Skin of body (tissue), 3 donors: ENCODE measurements at places on chromosomes 6 and 20. TPM values are rescaled to one million over a fixed set of nuclear protein-coding genes. Genes with fewer than 3 reads are reported as not detected.

GRCh38 chr6:4446982-4447381 is 311.6 kb upstream of the ECI2 start:
- no peak for DNase-seq

DNA sequence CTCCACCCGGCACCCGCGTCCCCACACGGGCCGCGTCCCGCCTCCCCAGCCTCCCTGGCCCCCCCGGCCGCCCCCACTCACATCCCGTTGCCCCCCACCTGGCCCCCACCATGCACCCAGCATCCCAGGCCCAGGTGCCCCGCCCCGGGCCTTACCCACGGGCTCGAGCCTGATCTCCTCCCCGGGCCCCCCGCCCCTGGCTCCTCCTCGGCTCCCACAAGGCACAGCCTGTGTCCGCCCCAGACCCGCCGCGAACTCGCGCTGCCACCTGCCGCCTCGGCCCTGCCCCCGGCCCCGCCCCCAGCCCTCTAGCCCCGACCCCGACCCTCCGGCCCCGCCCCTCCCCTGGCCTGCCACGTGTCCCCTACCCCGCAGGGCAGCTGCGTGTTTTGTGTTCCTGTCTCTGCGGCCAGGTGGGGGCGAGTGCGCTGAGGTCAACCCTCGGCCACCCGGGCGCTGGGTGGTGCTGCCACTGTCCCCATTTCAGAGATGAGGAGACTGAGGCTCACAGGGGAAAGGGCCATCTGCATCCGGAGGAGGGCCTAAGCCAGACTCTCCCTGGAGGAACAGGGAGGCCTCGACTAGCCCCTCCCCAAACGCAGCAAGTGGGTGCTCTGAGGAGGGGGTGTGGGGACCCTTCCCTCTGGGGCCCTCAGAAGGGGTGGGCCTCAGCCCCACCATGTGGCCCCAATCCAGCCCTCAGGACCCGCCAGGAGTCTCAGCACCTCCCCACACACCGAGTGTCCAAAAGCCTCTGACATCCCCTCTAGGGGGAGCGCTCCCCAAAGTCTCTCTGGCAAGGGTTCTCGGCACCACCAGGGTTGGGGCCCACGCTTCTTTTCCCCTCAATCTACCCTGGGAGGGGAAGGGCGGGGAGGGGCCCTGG is 99.8 kb downstream of the TAF4 start:
- DNase-seq, result no peak

- no peak for DNase-seq
Measured at GRCh38 chr6:141833001-141833655, 299.6 kb upstream of the GJE1 start.

Gene DEFB132
- not detected for total RNA-seq

Gene NR2E1
- not detected for total RNA-seq
